ENCODE measurements at places on chromosomes 2 and 18.

DNA sequence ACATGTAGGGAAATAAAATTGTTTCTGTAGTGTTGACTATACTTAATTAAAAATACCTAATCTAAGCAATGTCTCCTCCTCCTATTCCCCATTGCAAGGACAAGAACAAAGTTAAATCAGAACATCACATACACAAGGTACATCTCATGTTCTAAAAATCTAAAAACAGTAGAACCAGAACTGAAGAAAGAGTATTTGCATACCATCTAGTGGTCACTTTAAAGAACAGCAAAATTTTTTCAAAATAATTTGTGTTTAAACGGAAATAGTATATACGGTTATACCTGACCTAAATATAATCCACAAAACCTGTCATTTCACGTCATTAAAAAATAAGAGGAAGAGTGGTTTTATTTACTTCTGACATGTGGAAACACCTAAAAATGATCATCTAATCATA is 294.3 kb upstream of the KCNH7 start:
- peak; percentile 58 for DNase-seq

DNA sequence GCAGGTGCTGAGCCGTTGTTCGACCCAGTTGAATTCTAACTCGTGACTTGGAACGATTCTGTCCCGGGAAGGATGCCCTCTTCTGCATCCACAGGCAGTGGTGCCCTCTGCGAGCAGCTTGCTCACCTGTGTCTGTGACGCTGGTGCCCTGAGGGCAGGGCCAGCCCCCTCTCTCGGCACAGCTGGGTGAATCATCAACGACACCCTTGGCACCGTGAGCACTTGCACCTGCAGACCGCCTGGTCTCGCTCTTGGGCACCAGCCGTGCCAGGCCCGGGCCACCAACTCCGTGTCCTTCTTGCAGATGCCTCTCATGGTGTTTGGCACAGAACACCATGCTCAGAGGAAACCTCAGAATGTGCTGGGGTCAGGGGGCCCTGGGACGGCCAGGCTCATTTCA is 75.0 kb downstream of the SLC66A2 start:
- no peak for DNase-seq

DNA sequence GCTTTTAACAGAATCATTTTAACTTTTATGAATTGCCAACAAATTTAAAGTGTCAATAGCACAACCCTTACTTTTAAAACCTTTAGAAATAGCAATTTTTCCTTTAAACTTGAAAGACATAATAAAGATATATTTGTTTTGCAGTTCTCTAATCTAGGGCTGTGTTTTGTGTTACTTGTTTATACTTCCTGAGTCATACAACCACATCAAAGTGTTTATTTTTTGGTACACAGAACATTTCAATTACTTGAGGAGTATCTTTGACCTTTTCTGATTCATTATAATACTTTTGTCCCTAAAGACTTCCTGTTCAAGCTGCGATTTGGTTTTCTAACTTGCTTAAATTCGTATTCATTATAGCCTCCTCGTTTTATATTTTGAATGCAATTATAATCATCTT is 21.8 kb downstream of the TYW5 start:
- DNase-seq: no peak

DNA sequence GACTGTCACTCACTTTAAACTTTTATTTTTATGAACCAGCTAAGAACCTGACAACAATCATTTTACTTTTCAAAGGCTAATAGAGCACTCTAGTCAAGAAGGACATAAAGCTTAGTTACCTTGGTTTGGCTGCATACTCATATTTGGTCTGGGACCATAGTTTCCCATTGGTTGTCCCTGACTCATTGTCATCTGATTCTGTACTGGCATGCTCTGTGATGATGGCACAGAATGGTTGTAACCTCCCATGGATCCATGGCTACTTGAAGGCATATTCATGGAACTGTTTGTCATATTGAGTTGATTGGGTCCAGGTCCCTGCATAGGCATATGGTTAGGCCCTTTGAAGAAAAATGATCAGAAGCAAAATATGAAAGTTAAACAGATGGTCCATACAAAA is 37.9 kb downstream of the SS18 start:
- peak; percentile 20 for DNase-seq

DNA sequence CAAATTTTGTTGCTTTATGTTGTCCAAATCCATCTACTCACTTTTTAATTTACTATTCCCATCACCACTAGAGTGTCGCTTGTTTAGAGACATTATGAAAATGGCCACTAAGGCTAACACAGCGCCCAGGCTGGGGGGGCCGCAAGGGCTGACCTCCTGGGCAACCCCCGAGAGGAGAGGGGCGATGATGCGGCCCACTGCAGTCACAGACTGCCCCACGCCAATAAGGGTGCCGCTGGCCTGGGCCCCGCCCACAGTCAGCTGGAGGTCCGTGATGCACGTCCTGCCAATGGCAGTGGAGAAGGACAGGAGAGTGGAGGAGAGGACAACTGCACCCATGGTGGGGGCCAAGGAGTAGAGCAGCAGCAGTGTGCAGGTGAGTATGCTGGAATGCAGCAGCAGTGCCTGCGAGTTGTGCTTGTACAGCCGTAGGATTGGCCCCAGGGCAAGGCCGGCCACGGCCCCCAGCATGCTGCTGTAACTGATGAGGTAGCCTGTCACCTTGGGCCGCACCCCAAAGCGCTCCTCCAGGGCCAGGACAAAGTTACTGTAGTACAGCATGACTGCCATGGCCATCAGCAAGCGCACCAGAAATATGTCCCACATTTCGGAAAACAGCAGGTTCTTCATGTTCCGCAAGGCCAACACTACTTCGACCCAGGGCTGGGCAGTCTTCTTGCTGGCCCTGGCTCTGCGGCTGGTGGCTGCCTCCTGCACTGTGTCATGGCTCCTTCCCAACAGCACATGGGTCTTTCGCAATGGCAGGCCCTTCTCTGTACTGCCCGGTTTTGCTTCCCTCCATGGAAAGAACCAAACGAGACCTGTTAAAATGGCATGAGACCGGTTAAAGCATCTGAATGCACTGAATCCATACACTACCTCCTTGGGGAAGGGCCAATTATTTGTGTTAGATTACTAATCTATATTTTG is 43.2 kb upstream of the TMEM182 start:
- no peak for DNase-seq

DNA sequence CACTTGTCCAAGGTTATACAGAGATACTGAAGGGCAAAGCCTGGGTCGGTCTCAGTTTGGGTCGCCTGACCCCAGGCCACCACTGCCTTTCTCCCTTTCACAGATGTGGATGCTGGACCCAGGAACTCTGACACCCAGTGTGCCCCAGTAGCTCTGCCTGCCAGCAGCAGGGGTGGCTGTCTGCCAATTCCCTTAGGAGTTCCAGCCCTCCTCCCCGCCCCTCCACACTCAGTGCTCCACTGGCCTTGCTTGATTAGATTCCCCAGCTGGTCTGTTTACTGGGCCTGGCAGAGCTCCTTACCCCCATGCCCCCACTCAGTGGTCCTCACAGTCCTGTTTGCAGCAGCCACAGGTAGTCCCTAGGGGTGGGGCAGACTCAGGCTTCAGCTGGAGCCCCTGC is 75.5 kb downstream of the NPAS2 start:
- no peak for DNase-seq

GRCh38 chr18:76426737-76427305 is 68.2 kb downstream of the ZNF516 start:
- DNase-seq: no peak

DNA sequence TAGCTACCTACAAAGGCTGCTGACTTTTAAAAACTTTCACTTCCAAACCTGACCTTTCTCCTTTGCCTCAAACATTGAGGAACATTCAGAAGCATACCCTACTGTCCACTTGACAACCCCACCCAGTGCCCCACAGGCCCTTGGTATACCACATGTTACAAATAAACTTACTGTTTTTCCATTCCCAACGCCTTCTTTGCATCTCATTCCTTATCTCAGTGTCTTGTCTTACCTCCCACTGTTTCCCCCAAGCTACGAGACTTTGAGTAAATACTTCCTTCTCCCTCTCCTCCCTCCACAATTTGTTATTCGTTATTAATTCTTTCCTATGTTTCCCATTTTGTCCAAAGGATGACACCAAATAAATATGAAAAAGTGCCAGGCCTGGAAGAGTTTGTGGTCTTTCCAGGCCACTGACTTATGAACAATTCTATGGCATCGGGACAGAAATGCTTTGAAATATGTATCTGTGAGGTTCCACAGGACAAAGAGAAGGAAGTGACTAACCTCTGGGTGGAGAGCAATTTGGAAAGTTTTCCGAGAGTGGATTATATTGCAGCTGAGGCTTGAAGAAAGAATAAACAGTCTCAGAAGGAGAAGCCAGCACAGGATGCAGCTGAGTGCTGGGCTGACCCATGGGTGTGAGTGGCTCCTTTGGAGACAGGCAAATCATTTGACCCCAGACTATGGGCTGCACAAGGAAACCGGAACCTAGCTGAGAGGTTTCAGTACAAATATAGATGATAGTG is 409.0 kb downstream of the LPIN1 start:
- DNase-seq: no peak

DNA sequence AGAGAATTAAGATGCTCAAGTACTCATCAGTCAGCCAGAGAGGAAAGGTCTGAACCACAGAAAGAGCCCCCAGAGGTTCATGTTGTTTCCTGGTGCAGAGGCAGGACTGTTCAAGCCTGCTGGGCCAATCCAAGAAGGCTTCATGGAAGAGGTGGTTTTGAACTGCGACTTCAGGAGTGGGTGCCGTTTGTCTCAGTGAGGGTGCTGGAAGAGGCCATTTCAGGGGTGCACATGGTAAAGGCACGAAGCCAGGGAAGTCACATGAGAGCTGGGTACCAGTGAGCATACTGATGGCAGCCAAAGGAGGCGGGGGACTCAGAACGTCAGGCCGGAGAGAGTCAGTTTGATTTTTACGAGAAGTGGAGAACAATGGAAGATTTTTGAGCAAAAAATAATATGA is 55.5 kb downstream of the EMILIN2 start:
- no peak for DNase-seq

DNA sequence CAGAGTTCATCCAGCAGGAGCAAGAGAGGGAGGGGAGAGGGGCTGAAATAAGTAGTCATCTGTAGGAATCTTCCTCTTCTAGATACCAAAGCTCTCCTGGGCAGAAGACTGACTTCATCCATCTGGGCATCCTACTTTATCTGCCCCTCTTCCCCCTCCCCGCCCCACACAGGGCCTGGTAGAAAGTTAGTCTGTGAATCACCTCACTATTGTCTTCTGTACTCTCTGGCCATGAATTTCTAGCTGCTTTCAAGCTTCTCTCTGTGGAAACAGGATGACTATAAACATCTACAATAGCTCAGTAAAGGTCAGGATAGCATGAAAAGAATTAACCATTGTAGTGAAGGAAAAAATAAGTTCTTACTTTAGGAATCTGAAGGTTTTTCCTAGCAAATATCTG is 47.7 kb upstream of the RNU4ATAC start:
- DNase-seq: no peak

DNA sequence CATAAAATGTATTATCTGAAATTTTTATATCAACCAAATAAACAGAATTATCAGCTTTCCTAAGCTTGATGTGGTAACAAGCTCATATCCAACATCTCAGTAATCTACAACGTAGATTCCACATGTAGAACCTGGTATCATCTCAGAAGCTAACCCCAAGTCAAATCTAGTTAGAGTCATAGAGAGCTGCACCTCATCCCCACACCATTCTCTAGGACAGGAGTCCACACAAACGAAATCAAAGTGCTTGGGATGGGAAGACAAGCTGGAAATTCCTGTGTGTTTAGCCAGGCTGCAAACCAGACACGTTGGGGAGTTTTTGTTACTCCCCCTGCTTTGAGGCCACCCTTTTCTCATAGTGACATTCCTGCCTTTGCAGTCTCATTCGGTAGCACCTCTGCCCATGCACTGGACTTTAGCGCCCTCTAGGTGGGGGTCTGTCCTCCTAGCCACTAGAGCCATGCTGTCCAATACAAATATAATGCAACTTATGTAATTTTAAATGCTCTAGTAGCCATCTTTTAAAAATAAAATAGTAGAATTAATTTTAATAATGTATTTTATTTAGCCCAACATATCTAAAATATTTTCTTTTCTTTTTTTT is 28.1 kb upstream of the SATB2 start:
- DNase-seq: peak; percentile 74

DNA sequence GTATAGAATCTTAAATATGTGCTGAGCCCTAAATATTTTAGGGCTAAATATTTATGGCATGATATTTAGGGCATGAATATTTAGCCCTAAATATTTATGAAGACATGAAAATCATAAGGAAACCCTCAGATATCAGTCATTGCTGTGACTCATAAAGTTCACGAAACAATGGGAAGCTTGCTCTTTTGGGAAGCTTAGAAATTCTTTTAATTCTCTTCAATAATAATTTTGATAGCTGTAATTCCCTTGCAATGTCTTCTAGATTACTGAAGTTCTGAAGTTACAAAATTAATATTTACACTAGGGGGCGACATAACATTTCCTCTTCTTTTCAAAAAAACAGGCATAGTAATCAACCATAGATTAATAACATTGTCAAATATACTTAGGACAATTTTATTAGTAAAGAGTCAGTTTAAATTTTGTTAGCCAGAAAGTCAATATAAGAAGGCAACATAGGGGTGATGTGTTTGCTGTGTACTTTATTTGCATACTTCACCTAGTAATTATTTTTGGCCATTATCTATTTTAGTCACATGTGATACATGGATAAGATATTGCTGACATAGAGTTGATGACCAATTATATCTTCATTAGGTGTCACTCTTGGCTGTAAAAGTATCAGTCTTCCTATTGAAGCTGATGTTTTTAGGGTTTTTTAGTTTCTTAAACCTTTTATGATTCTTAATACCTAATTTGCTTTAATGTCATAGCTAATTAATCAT is 13.2 kb downstream of the ZNF804A start:
- peak; percentile 25 for DNase-seq

- DNase-seq: no peak
These were observed 24.9 kb upstream of the ERICH2 start for GRCh38 chr2:170745305-170745704.

DNA sequence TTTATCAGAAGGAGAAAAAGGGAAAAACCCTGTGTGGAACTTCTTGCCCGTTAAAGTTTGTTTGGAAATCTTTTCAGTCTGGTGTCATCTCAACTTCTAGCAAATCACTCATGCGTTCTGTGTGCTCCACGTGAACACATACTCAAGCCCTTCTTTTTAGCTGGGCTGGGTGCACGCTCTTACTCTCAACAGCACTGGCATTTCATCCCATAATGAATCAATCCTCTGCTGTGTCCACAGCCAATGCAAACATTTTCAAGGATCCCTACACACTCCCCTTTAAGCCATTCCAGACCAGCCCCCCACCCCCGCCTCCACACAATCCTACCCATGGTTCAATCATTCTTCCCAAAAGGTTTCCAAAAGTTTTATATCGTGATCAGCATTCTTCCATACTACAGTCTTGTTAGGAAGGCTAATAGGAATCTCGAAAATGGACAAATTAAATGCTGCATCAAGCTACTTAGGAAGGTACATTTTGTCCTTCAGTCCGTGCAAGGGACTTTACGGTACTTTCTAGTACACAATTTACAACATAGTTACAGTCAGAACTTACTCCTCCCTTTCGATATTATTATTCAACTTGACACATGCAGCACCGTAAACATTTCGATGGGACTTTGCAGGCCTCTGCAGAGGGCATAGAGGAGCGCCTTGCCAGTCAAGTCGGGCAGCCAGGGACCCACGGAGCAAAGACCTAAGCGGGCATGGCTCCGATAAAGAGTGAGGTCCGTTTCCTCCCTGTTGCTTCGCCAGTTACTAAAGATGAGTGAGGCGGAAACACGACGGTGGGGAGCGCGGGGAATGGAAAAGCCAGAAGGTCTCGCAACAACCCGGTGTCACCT is 1.4 kb downstream of the PTGR3 start:
- peak; percentile 61 for DNase-seq

GRCh38 chr18:36744261-36744876 is 84.4 kb downstream of the TPGS2 start:
- no peak for DNase-seq

- no peak for DNase-seq
These were observed 183.7 kb downstream of the NRP2 start for GRCh38 chr2:205865905-205866441.

Measured in RKO (cell line).